Activated CD8-positive, alpha-beta T cell treated with anti-CD3 and anti-CD28 coated beads, Interleukin-2, amount 10 ng/mL, durations not matched to agents 7 days and 5 days (primary cell): ENCODE measurements at places on chromosomes 2 and 18. TPM values are rescaled to one million over a fixed set of nuclear protein-coding genes. Genes with fewer than 3 reads are reported as not detected.

LYG2 gene
- not detected for total RNA-seq

ZSWIM2 gene
- total RNA-seq = not detected

LBX2 gene
- total RNA-seq = 0.32 TPM

ALKAL2 gene
- total RNA-seq = not detected

ATRAID gene
- 60.2 TPM for total RNA-seq

APOB gene
- total RNA-seq = not detected

MEP1B gene
- not detected for total RNA-seq

CYTIP gene
- 227 TPM for total RNA-seq

TTC31 gene
- 38.3 TPM for total RNA-seq

PSMG2 gene
- 108 TPM for total RNA-seq
